AG10803 (cell line): ENCODE measurements at places on chromosomes 5 and 9.

GRCh38 chr9:33816327-33817252, at the start of gene UBE2R2:
UBE2R2 (plus strand) TSS chr9:33817160; CDS start chr9:33817758, 598 bp downstream.
- DNase-seq: peak; percentile 88

GRCh38 chr9:71665247-71665646, 103.1 kb downstream of the CEMIP2 start:
- peak; percentile 17 for DNase-seq

- no peak for DNase-seq
These were observed 269.9 kb upstream of the TUSC1 start for GRCh38 chr9:25948182-25948581.

GRCh38 chr5:50655067-50655809, 11.2 kb upstream of the PARP8 start:
- DNase-seq: no peak

GRCh38 chr5:61813361-61813760, 481.3 kb downstream of the ZSWIM6 start:
- DNase-seq: no peak

GRCh38 chr5:178831049-178831448, 28.7 kb upstream of the ZNF354B start:
- no peak for DNase-seq

GRCh38 chr5:34485768-34486030, 170.4 kb upstream of the RAI14 start:
- DNase-seq: no peak

DNA sequence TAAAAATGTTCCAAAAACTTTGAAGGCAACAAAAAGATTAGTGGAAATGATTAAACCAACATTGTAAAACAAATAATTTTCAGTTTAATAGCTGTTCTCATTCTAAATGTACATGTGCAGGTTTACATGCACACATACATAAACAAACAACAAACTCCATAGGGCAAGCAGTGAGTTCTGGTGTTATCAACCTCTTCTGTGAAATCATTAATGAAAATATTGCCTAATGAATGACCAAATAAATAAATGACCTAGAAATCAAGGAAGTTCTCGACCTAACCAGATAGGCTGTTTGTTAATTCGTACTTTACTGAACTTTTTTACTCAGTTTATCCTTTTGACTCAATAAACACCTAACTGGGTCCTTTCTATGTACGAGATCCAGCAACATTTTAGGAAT, 165.5 kb upstream of the RORB start:
- no peak for DNase-seq

DNA sequence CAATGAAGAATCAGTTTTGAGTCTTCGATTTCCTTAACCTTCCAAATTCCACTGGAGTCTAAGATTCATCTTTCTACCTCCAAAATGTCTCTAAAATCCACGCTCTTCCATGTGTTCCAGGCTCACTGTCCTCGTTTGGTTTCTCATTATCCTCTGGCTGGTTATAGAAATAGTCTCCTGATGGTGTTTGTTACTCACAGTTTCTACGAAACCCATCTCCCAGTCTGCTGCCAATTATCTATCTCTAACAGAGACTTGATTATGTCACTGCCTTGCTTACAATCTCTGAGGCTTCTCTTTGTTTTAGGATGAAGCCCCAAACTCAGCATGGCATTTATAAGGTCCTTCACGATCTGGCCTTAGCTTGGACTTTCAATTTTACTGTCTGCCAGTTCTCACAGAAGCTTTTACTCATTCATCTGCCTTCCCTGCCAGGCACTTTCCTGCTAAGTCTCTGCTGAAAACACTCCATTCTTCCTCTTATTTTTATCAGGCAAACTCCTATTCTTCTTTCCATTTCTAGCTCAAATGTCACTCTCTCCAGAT, 339.6 kb upstream of the SGCD start:
- no peak for DNase-seq

- DNase-seq: no peak
These were observed 444.6 kb downstream of the PTPRD start for GRCh38 chr9:10168241-10168640.

DNA sequence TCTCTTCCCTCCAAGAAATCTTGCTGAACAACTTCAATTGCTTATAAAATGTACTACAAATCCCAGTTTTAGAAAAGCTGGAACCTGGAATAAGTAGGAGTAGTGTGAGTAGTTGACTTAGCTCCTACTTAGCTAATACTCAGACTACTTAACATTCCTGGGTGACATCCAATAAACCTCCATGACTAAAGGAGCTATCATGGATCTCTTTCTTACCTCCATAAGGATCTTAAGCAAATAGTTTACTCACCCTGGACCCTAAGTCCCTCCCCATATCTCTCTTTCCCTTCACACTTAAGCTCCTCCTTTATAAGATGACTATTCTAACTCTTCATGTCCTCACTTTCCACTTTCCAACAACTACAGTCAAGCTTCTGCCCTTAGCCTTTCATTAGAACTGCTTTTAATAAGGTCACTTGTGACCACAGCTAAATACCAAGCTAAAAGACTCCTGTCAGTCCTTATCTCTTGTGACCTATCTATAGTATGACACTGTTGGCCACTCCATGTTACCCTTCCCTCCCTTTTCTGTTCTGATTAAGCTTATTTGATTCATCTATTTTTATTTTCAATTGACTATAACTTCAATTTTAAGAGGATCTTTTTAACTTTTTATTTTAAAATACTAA, 194.9 kb downstream of the RFX3 start:
- DNase-seq: peak; percentile 42

- DNase-seq: peak; percentile 14
These were observed 482.0 kb downstream of the PSAT1 start for GRCh38 chr9:78778861-78779374.

GRCh38 chr5:34521628-34522290, 134.4 kb upstream of the RAI14 start:
- DNase-seq: no peak

GRCh38 chr9:110241260-110241857, 14.9 kb downstream of the TXN start:
- peak; percentile 15 for DNase-seq

DNA sequence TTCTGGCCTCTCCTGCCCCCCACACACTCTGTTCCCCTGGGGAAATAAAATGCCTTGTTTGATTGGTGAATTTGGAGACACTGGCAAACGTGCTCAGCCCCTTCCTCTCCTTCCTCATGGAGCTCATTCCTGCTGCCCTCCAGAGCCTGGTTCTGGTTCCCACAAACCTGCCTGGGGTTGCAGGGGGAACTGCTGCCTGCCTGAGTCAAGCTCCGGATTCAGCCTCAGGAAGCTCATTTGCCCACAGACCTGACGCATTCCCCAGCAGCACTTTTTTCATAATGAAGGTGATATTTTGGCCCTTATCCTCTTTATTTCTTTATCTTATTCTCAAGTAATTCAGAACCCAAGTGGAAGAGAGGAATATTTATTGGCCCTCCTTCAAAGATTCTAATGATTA, 140.5 kb downstream of the TTLL11 start:
- DNase-seq: no peak

DNA sequence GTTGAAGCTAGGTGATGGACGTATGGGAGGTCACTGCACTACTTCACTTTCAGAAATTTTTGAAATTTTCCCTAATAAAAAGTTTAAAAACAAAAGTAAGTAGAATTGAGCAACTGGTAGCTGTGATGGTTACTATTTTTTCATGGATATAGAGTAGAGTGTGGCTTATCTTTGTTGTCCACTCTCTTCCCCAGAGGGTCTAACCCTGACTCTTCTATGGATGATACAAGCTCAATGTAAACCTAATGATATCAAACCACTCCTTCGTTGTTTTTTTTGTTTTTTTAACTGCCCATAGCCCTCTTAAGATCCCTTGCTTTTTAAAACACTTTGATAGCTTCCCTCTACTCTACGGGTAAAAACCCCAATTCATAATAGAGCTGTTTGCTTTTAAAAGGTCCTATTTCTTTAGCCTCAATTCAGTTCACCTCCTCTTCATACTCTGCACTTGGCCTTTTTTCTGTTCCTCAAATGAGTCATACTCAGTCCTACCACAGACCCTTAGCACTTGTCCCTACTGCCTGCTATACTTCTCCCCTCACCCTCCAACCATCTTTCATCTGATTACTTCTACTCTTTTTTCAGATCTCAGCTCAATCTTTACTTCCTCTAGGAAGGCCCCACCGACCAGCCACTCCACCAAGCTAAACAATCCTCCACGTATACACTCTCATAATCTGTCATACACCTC, 2.6 kb downstream of the HDAC3 start:
- no peak for DNase-seq

- no peak for DNase-seq
These were observed 87.6 kb downstream of the SEMA6A start for GRCh38 chr5:116487045-116487444.

- DNase-seq: no peak
These were observed 259.7 kb downstream of the CSNK1G3 start for GRCh38 chr5:123771715-123772114.

GRCh38 chr9:110104261-110104809, 103.6 kb downstream of the C9orf152 start:
- peak; percentile 50 for DNase-seq

GRCh38 chr5:81006947-81007636, 46.9 kb downstream of the RASGRF2 start:
- DNase-seq: no peak

- DNase-seq: no peak
These were observed 1.7 kb downstream of the GRIN3A start for GRCh38 chr9:101736717-101737116.

GRCh38 chr5:42349163-42349562, 74.1 kb upstream of the GHR start:
- no peak for DNase-seq

- no peak for DNase-seq
These were observed 94.4 kb downstream of the GAPVD1 start for GRCh38 chr9:125356032-125356431.

DNA sequence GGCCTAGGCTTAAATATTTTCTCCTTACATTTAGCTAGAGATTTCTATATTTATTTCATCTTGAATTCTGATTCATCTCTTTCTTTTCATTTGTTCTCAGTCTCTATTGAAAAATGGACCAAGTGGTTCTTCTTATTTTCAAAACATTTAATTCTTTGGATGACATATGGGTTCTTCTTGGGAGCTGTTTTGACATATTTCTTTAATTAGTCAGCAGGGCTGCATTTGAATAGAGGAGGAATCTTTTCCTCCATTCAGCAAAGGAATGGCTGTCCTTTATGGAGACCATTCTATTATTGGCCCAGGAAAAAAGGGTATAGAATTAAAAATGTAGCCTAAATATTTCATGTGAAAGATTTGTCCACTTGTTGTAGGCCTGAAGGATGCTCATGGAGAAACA, 109.9 kb downstream of the RPS23 start:
- DNase-seq: peak; percentile 54

DNA sequence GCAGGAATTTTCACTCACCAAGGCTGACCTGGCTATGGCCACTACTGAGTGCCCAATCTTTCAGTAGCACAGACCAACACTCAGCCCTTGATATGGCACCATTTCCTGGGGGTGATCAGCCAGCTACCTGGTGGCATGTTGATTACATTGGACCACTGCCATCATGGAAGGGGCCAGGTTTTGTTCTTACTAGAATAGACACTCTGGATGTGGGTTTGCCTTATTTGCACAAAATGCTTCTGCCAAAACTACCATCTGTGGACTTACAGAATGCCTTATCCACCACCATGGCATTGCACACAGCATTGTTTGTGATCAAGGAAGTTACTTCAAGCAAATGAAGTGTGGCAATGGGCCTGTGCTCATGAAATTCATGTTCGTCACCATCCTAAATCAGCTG, 69.7 kb upstream of the SH3GL2 start:
- DNase-seq: no peak

- no peak for DNase-seq
These were observed 19.6 kb downstream of the SLC38A9 start for GRCh38 chr5:55692509-55692908.

- no peak for DNase-seq
These were observed 28.4 kb downstream of the ZFP62 start for GRCh38 chr5:180832638-180833068.

DNA sequence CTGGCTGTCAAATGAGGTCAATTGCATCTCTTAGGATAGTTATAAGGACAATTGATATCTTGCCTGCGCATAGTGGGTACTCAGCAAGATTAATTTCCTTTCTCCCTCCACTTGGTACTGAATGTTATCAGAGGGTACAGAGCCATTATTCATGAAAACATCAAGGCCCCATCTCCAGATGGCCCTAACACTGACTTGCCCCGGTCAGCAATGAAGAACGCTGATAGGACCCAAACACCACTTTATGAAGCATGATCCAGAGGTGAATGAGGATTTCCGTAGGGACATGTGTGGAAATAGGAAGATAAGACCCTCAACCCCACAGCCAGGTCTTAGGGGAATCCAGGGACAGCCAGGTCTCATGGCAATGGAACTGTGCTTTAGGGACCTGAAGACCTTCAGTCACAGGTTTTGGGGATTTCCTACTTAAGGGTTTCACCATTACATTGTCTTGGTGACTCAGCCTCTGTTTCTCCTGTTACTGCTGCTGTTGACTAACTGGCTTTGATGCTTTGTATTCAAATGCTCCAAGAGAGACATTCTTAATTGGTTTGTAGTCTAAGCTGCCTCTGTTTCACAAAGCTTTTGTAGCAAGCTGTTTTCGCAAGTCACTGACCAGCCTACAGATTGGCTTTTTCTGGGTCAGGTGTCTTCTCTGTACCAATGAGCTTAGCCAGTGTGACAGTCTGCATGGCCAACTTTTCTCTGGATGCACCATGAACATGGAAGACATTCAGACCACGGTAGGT, 35.3 kb upstream of the IQGAP2 start:
- no peak for DNase-seq

DNA sequence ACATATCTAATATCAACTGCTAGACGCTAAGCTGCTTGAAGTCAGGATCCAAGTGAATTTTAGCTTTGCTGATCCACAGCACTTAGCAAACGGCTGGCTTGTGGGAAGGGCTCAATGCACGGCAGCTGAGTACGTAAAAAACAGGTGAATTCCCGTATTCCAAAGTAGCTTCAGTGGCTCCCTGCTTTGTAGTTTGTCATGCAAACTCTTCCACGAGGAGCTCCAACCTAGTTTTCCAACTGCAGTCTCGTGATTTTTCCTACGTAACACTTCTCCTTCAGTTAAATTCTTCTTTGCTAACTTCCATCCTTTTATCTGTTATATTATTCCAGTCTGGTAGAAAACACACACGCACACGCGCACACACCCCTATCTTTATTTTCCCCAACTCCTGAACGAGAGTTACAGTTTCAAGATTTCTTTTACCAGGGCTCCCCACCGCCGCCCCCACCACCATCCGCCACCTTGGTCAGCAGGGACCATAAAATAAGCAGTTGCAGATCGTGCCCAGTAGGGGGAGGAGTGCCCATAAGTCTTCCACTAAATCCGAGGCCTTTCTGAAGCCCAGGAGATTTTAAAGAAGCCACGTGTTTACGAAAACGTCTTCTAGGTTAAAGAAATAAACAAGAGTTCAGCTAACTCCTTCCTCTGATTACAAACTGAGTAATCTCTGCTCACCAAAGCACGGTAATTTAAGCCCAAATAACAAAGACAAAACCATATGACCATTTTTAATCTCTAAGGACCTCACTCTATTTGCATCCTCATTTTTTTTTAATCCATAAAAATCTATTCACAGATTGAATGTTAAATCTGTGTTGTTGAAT, 34.8 kb upstream of the TRIO start:
- DNase-seq: peak; percentile 77
